ENCODE measurements at places on chromosomes 12 and 14. TPM values are rescaled to one million over a fixed set of nuclear protein-coding genes. Genes with fewer than 3 reads are reported as not detected.

The ACVRL1 gene
- 392 TPM for total RNA-seq

The TEX52 gene
- not detected for total RNA-seq

The PPP4R4 gene
- total RNA-seq, result not detected

The PLXNC1 gene
- 0.80 TPM for total RNA-seq

The TMPRSS12 gene
- not detected for total RNA-seq

The PTGER2 gene
- not detected for total RNA-seq

The P2RX7 gene
- 3.6 TPM for total RNA-seq

The PSME1 gene
- 311 TPM for total RNA-seq

The TMEM119 gene
- total RNA-seq, result 0.94 TPM

The USP44 gene
- 0.44 TPM for total RNA-seq

The C12orf42 gene
- not detected for total RNA-seq

The NR2C1 gene
- total RNA-seq, result 24.9 TPM

The SMCO3 gene
- not detected for total RNA-seq

The VSX2 gene
- not detected for total RNA-seq

The CCDC198 gene
- not detected for total RNA-seq

The GYS2 gene
- not detected for total RNA-seq

The ST8SIA1 gene
- not detected for total RNA-seq

The SERPINA9 gene
- total RNA-seq, result not detected

The SLCO1C1 gene
- not detected for total RNA-seq

The RD3L gene
- total RNA-seq, result not detected

The LACRT gene
- total RNA-seq, result not detected

The CLEC4E gene
- total RNA-seq, result not detected

The ENDOU gene
- total RNA-seq, result not detected

Measured in mammary microvascular endothelial cell (primary cell).